ENCODE measurements at places on chromosomes 16 and 17. TPM values are rescaled to one million over a fixed set of nuclear protein-coding genes. Genes with fewer than 3 reads are reported as not detected.

- H3K4me1 ChIP-seq, result no peaks in the 10 kb centered on the region
- no peaks in the 10 kb centered on the region for H3K36me3 ChIP-seq
- H3K27me3 ChIP-seq, result peaks cover 6% of the 10 kb centered on the region
Observed at GRCh38 chr16:78005881-78006280, 16.5 kb upstream of the CLEC3A start.

DNA sequence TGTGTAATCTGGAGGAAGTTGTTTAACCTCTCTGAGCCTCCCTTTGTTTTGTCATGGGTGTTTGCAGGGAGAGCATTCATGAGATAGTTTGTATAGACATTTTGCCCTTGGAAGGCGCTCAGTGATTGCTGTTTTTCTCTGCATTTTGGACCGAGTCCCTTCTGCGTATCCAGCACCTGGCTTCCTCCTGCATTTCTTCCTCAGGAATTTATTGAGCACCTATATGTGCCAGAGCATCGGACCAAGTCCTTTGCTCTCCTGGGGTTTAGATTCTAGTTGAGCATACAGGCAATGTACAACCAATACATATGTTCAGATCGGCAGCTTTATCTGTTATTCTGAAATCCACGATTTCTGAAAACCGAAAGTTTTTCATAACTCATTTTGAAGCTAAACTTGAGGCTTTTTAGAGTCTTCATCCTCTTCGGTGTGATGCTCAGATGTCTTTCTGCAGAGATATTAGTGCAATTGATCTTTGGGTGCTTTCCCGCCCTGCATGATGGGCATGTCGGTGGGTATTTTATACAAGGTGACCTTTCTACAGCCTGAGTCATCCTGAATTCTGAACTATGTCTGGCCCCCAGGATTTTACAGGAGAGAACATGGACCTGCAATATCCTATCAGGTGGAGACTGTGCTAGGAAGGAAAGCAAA is 4.1 kb downstream of the IL4R start:
- peak overlapping the region; percentile 99 for H3K4me3 ChIP-seq
- H3K27me3 ChIP-seq, result no peaks in the 10 kb centered on the region
- peak overlapping the region; percentile 97 for H3K27ac ChIP-seq
- peaks cover 63% of the 10 kb centered on the region for H3K36me3 ChIP-seq

The ABCA3 gene
- total RNA-seq, result 2.6 TPM

The ASPA gene
- total RNA-seq, result 0.29 TPM
